ENCODE measurements at places on chromosomes 13 and 19.

DNA sequence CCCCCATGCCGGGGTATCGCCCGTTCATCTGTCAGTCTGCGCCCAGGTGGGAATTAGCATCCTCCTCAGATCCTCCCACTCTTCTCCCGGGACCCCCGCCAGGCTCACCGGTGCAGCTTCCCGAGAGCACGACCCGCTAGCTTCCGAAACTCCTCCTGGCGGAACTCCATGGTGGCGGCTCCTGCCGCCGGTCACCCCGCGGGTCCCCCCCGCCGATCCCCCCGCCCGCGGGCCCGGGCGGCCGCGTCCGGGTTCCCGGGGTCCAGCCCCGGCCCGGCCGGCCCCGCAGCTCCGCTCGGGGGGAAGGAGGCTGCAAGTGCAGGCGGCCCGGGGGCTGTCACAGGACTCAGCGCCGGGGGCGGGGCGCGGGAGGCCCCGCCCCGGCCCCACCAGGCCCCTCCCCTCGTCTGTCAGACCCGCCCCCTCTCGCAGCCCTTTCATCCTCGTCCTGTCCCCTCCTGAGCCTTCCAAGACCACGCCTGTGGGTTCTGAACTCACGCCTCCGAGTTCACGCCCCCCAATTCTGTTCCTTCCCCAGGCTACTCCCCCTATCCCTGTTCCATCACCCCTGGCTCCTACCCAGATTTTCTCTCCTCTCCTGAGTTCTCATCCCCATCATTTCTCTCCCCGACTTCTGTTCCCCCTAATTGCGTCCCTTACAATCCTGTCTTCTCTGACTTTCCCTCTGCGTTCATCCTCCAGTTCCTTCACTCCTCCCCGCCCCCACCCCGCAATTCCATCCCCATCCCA is at the start of gene SLC17A7:
SLC17A7 (minus strand) TSS at position 318 of the 750 bp plus-strand sequence; CDS start at position 170, 148 bp downstream.
- peak; percentile 31 for DNase-seq
- no peak within 1 kb of the TSS for H3K27ac ChIP-seq
- peaks cover 52% of the 10 kb centered on the region for H3K27me3 ChIP-seq
- H3K4me1 ChIP-seq = peaks cover 22% of the 10 kb centered on the region
- H3K36me3 ChIP-seq = no peaks in the 10 kb centered on the region

- H3K4me3 ChIP-seq = no peak overlapping the region
- no peak overlapping the region for H3K27ac ChIP-seq
- H3K27me3 ChIP-seq = peaks cover 3% of the 10 kb centered on the region
- no peaks in the 10 kb centered on the region for H3K36me3 ChIP-seq
- H3K4me1 ChIP-seq = no peaks in the 10 kb centered on the region
Observed at GRCh38 chr13:110297011-110297410, 9.9 kb downstream of the COL4A1 start.

- DNase-seq = peak; percentile 55
- H3K27me3 ChIP-seq = peaks cover 40% of the 10 kb centered on the region
- no peak within 1 kb of the TSS for H3K27ac ChIP-seq
- H3K4me3 ChIP-seq = peak within 1 kb of the TSS; percentile 33
Observed at GRCh38 chr19:6590827-6591319, at the start of gene CD70. Gene CD70 (minus strand): TSS chr19:6591150. CDS start chr19:6591002, 148 bp downstream.

DNA sequence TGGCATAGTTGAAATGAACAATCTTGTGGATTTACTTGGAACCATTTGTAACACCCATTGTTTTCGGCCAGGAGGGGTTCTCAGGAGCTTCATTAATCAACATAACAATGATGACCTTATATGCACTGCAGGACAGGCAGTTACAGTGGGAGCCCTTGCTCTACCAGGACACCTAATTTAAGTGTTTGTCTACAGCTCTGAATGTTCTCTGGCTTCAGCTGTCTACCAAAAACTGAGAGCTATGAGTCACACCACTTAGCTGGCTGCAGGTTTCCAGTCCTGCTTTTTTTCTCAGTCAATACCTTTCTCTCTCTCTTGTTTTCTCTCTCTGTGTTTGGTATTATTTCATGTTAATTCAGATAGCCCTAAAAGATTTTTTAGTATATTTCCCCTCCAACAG is 105.4 kb upstream of the MBNL2 start:
- H3K4me3 ChIP-seq = no peak overlapping the region
- H3K4me1 ChIP-seq = no peaks in the 10 kb centered on the region
- H3K36me3 ChIP-seq = no peaks in the 10 kb centered on the region
- DNase-seq = no peak
- H3K27ac ChIP-seq = no peak overlapping the region
- no peaks in the 10 kb centered on the region for H3K27me3 ChIP-seq

- DNase-seq = no peak
- no peaks in the 10 kb centered on the region for H3K36me3 ChIP-seq
- H3K4me3 ChIP-seq = no peak overlapping the region
Observed at GRCh38 chr13:21833921-21834320, 163.0 kb downstream of the FGF9 start.

DNA sequence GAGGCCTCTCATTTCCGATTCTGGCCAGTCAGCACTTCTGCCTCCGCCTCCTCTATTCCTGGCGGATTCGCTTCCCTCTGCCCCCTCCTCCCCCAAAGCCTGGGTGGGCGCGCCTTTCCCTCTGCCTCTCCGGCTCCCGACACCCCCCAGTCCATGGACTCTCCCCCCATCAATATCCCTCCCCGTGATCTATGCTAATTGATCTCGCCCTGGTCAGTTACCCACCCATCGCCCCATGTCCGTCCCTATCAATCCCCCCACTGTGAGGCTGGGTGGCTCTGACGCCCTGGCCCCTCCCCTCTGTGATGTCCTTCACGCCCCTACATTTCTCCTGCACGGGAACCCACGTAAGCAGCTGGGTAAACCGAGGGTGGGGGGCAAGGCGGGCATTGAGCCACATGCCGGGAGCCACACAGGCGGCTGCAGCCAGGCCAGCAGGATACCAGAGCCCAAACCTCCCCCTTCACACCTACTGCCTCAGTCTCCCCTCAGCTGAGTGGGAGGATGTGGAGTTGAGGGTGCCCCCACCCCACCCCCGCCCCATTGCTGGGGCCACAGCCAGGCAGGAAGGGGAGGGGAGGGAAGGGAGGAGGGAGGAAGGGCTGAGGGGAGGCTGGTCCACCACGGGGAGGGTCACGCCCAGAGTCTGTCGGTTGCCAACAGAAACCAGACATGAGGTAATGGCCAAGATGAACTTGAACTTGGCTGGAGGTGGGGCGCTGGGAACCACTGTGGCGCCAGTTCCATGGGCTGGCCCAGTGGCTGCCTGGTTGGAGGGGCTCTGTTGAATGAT is 21.0 kb downstream of the SMIM24 start:
- H3K27me3 ChIP-seq = no peaks in the 10 kb centered on the region
- DNase-seq = no peak
- H3K4me3 ChIP-seq = no peak overlapping the region
- H3K27ac ChIP-seq = no peak overlapping the region
- H3K4me1 ChIP-seq = no peaks in the 10 kb centered on the region

DNA sequence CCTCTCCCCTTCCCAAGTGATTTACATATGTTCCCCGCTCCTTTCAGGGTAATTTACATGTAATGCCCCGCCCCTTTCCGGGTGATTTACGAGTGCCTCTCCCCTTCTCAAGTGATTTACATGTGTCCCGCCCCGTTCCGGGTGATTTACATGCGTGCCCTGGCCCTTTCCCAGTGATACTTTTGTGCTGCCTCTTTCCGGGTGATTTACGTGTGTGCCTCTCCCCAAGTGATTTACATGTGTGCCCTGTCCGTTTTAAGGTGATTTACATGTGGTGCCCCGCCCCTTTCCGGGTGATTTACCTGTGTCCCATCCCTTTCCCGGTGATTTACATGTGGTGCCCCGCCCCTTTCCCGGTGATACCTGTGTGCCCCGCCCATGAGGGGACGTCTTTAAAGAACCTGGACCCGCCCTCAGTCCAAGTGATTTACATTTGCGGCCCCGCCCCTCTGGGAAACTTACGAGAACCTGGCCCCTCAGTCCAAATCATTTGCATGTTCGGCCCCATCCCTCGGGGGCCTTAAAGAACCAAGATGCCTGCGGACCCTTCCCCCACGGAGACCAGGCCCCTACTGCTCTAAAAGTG is 559 bp upstream of the LENG9 start:
- H3K36me3 ChIP-seq = peaks cover 23% of the 10 kb centered on the region
- peaks cover 25% of the 10 kb centered on the region for H3K4me1 ChIP-seq
- H3K27ac ChIP-seq = peak overlapping the region; percentile 80
- peak; percentile 78 for DNase-seq

DNA sequence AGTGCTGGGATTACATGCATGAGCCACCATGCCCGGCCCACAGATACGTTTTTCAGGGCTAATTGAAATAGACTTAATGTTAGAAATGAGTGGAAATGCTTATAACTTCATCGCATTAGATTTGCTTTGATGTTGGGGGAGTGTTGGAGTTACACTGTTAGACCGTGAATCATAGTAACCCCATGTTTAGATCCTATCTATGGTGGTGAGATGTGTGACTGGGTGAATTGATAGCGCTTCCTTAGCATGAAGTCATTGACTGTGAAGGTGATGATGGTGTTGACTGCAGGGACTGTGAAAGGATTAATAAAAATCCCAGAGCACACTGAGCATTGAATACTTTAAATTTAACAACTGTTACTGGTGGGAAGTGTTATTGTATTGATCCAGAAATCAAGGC is 1.7 kb downstream of the ZNF264 start:
- no peak for DNase-seq
- no peak overlapping the region for H3K4me3 ChIP-seq
- H3K4me1 ChIP-seq = peaks cover 13% of the 10 kb centered on the region
- H3K36me3 ChIP-seq = peaks cover 37% of the 10 kb centered on the region
- H3K27me3 ChIP-seq = no peaks in the 10 kb centered on the region

DNA sequence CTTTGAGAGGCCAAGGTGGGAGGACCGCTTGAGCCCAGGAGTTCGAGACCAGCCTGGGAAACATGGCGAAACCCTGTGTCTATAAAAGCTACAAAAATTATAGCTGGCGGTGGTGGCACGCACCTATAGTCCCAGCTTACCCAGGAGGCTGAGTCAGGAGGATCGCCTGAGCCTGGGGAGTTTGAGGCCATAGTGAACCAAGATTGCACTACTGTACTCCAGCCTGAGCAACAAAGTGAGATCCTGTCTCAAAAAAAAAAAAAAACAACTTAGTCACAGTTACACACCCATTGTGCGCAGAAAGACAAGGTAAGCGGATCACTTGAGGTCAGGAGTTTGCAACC is 728 bp upstream of the DENND1C start:
- H3K4me3 ChIP-seq = peak overlapping the region; percentile 76
- H3K27ac ChIP-seq = peak overlapping the region; percentile 90
- DNase-seq = no peak
- H3K27me3 ChIP-seq = no peaks in the 10 kb centered on the region

- H3K4me3 ChIP-seq = no peak overlapping the region
- no peak overlapping the region for H3K27ac ChIP-seq
- no peaks in the 10 kb centered on the region for H3K4me1 ChIP-seq
Observed at GRCh38 chr19:38290631-38291147, 13.4 kb upstream of the C19orf33 start.

DNA sequence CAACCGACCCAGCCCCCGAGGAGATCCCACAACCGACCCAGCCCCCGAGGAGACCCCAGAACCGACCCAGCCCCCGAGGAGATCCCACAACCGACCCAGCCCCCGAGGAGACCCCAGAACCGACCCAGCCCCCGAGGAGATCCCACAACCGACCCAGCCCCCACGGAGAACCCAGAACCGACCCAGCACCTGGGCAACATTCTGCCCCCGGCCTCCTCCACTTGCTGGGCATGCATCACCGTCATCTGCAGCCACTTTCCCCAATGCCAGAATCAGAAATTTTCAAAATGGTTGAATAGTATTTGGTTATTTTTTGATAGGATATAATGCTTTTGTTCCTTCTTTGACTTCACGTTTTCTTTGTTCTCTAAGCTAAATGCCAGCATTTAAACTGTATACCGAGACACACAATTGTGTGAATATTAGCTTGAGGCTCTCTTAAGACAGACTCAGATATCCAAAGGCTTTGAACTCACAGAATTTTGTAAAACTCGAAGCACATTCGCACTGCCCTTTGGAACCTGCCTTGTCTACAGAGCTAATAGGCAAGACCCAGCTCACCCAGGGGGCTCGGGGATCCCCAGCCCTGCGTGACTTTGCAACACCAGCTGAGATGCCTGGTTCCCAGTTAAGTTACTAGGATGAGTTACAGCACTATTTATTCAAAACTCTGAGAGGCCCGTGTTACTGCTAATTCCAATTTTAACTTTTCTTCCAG is 15.5 kb upstream of the RASA3 start:
- H3K27ac ChIP-seq = peak overlapping the region; percentile 88
- DNase-seq = no peak
- peaks cover 87% of the 10 kb centered on the region for H3K4me1 ChIP-seq
- H3K27me3 ChIP-seq = no peaks in the 10 kb centered on the region
- H3K4me3 ChIP-seq = no peak overlapping the region

DNA sequence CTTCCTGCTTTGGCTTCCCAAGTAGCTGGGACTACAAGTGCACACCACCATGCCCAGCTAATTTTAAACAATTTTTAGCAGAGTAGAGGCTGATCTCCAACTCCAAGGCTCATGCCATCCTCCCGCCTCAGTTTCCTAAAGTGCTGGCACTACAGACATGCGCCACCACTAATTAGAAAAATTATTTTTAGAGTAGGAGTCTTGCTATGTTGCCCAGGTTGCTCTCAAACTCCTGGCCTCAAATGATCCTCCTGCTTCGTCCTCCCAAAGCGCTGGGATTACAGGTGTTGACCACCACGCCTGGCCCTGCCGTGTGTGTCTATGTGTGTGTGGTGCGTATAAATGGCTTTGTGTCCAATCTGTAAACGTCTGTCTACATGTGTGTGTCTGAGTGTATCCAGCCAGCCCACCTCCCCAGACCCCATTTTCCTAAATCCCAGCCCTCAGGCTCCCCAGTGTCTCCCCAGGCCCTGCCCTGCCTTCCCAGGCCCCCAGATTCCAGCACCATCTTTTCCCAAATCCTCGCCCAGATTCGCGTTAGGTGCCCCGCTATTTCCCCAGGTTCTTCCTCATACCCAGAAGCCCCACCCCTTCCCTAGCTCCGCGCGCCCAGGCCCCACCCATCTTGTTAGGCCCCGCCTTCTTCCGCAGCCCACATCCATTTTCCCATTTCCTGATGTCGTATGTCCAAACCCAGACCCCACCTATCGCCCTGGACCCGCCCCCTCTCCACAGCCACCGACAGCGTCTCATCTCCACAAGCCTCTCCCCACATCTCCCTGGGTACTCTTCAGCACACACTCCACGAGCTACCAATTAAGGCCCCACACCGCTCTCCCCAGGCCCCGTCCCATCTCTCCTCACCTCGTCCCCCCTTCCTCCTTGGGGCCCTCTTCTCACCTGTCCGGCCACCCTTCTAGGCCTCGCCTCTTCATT is 24.9 kb downstream of the SLC8A2 start:
- no peaks in the 10 kb centered on the region for H3K36me3 ChIP-seq
- DNase-seq = no peak
- H3K4me1 ChIP-seq = peaks cover 45% of the 10 kb centered on the region
- H3K27ac ChIP-seq = no peak overlapping the region
- no peak overlapping the region for H3K4me3 ChIP-seq

DNA sequence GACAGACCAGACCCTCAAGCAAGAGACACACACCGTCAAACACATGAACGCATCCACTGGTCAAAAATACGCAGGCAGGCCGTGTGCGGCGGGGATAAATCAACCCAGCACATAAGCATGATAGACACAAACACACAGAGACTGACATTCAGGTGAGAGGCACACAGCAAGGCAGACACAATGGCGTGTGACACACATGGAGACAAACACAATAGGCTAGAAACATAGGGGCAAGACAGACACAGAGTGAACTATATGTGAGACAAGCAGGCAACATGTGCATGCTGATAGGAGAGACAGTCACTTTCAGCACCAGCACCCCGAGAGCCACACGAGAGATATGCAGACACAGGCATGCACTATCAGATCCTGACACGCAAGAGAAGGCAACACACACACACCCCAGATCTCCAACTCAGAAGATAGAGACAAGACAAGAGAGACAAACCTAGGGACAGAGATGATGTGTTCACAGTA is 6.9 kb upstream of the JUNB start:
- H3K27me3 ChIP-seq = no peaks in the 10 kb centered on the region
- no peak for DNase-seq
- no peak overlapping the region for H3K4me3 ChIP-seq
